ENCODE measurements at places on chromosomes 1 and 21.

DNA sequence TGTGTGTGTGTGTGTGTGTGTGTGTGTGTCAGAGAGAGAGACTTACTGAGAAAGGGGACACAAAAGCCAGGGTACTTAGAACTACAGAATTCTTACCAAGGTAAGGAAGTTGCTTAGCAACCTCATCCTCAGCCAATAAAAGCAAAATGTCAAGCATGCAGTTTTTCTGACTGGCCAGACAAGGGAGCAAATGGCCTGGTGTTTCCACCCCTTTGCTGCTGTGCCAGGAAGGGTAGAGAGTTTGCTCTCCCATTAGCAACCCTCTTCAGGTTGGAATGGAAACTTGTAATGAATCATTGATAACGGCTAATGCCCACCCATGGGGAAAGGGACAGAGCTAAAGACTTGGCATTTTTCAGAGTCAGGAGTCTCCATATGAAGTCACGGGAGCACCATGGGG, 10.6 kb downstream of the RXRG start:
- DNase-seq, result no peak

DNA sequence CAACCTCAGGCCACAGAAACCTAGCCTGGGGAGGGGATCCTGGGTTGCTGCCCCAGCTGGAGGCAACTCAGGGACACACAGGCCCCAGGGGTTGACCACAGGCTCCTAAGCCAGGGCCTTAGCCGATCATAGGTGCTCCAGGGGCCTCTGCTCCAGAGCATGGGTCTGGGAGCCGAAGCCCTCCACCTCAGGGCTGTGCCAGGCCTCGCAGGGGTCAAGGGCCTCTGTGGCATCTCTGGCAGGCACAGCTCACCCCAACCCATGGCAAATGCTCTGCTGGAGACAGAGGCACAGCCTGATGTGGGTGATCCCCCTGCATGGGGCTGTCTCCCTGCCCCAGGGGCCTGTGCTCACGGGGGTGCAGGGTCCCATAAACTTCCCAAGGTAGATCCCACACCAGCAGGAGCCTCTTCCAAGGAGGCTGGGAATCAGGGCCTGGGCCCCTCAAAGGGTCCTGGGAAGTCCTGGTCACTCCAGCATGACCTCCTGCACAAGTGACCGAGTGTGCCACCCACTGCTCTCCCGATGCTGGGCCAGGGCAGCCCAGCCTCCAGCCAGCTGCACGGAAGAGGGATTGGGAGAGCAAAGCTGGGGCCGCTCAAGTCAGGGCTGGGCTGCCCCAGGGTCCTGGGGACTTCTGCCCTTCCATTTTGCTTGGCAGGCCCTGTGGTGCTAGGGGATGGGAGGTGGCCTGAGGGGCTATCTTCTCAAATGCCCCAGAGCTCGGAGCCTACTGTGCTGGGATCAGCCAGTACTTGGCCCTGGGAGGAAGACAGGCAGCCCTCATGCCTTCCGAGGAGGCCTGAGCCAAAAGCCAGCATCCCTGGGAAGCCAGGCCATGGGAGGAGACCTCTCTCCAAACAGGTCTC, 22.2 kb upstream of the PRSS38 start:
- no peak for DNase-seq

DNA sequence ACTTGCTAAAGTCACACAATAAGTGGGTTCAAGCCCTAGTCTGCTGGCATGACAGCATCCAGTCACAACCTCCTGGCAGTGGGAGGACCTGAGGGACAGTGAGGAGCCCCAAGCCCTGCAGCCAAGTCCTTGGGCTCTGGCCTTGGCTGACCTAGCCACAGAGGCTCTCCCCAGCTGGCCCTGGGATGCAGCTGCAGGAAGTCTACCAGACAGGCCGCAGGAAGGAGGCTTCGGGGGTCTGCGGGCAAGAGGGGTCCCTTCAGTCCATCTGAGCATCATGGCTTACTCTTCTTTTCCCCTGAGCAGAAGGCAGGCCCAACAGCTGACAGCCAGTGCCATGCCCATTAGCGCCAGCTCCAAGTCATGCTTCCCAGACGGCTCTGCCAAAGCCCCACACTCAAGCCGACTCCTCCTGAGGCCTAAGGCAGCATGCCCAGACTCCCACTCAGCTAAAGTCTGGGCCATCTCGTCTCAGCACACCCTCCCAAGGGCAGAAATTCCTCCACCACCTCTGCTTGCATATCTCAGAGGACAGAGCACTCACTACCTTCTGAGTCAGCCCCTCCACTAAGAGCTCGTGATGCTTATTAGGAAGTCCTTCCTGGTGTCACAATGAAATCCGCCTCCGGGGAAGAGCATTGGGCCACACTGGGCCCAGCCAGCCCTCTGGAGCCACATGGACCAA, 20.1 kb downstream of the SLC1A7 start:
- DNase-seq, result no peak

GRCh38 chr1:235093013-235093695, 35.5 kb downstream of the TOMM20 start:
- no peak for DNase-seq

DNA sequence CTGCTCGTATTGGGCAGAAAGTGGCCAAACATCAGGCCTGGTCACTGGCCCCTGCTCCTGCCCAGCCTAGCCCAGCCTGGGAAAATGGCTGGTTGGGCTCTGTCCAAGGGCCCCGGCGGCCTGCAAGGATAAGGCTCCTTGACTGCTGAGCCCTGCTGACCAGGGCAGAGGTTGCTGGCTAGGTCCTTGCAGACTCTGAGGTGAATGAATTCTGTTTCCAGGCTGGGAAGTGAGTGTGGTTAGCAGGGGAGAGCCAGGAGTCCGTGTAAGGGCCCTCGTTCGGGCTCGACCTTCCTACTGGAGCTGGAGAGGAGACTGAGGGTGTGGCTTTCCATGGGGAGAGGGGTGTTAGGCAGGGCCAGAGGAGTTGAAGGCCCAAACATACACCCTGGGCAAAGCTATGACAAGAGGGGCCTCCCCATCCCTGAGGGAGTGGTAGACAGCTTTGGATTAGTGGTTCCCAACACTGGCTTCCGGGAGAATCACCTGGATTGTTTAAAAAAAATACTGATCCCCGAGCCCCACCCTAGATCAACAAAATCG, 20.6 kb downstream of the CSF1 start:
- no peak for DNase-seq

DNA sequence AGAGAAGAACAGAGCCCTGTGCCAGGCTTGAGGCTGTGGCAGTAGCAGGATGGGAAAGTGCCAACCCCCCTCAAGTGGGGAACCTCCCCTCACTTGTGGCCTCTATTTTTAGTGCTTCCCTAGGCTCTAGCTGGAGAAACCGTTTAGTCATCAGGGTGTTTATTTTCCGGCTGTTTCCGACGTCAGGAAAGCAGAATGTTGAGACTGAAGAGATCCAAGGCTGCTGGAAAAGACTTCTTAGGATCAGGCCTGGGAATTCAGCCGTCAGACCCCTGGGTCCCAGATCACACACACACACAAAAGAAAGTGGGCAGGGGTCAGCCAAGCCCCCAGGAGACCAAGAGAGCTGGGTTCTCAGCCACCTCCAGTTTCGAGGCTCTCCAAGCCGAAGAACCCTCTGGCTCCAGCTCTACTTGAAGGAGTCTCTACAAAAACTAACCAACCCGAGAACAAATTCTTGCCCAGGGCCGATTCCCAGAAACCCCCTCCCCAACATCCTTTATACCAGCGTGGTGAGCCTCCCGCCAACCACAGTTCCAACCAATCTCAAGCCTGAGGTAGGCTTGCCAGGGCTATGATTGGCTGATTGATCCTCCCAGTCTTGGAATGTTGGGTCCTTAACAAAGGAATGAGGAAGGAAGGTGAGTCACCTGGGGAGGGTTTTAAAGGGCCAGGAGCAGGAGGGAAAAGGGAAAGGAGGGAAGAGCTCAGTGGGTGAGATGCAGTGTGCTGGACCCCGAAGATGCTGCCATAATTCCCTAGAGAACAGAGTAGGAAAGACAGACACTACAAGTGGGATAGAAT, 2.5 kb upstream of the MEF2D start:
- no peak for DNase-seq

DNA sequence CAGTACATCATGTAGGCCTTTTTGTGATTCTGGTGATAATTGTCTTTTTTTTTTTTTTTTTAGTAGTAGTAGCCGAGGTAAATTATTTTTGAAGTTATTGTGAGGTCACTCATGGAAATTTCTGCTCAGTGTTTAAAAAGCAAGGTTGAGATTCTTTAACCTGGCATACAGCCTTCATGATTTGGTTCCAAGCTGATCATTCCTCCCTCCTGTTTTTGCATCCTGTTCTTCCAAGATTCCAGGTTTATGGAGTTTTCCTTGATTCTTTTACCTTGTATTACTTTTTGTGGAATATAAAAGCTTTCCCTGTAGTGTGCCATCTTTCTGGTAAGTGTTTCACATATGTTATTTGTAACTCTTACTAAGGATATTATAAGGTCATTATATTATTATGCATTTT, 9.1 kb downstream of the ZFYVE9 start:
- no peak for DNase-seq

DNA sequence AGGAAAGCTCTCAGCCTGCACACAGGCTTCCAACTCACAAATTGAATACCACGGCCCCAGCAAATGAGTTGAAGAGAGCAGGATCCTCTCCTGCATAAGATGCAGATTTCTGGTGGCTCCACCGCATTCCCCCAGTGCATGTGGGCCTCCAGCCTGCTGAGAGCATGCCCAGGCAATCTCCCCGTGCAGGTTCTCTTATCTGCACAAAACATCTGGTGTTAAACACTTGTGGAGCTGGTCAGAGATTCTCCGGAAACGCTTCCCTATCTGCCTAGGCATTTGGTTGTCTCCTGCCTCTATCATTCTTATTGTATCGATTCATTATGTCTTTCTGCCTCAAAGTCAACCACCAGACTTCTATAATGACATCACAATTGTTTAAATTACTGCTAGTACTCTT, 1349.0 kb upstream of the B3GALT2 start:
- DNase-seq, result no peak

- no peak for DNase-seq
These were observed 41.5 kb downstream of the KRTAP19-8 start for GRCh38 chr21:30996728-30997127.

DNA sequence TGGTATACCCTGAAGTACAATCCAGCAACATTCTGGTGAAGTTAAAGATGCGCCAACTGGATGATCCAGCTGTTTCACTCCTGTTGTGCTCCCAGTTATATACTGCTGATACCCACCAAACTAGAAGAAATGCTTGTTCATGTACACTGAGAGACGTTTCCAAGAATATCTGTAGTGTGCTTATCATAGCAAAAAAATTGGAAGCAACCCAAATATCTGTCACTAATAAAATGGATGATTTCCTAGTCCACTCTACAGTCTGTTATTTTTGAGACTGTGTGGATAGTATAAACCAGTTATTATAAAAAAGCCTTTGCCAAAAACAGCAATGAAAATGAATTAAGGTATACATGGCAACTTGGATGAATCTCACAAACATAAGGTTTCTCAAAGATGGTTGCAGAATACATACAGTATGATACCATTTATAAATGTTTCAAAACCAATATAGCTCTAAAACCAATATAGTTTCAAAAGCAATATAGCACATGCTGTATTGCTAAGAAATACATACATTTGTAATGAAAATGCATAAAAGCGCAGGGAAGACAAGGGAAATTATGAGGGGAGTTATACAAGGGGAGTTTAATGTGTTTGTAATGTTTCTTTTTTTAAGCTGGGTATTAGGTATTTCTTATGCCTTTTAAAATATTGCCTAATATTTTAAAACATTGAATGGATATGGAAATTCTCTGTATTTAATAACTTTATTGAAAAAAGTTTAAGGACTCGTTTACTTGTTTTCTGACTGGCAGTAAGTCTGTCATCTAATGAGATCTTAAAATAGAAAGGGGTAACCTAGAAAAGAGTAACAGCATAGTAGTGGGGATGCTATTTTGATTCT, 36.5 kb downstream of the GPSM2 start:
- no peak for DNase-seq

GRCh38 chr1:165900576-165901380, 73.4 kb downstream of the UCK2 start:
- no peak for DNase-seq

DNA sequence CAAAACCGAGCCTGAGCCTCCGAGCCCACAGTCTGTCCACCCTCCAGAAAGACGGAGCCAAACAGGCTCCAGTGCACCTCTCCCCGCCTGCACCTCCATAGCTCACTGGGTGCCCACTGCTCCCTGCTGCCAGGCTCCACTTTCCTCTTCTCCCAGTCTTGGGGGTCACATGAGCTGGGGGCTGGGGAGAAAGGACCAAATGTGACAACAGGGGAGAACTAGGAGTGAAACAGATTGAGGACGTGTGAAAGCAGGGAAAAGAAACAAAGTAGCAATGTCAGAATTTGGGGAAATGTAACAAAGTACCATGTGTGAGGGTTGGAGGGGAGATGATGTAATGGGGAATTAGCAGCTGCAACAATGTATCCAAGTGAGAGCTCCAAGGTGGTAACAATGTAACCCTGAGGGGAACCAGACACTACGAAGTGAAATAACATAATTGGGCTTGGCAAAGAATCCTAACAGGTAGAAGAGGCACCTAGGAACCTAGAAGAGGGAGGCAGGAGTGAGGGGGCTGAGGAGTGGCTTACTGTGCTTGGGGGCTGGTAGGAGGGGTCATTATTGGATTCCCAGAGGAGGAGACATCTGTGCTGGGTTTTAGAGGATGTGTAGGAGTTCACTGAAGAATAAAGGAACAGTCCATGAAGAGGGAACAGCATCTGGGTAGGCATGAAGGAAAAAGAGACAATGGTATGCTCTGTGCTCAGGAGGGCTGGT, 12.5 kb downstream of the SDC3 start:
- no peak for DNase-seq

DNA sequence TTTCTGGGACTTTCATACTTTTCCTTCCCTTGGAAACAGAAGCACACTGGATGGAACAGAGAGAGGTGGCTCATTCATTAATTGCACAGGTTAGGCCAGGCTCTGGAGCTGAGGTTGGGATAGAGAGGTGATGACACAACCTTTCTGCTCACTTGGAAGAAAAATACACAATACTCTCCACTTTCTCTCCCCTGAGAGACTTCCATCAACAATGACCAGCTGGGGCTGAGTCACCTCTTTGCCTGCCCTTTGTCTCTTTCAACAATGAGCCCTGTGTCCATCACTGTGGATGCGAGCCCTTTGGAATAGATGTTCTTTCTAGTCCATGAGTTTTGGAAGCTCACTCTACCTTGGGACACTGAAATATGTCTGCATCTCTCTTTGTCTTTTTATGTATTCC, 43.1 kb downstream of the ATP2B4 start:
- DNase-seq, result no peak

- no peak for DNase-seq
These were observed 423 bp downstream of the SLAMF8 start for GRCh38 chr1:159827102-159827490.

DNA sequence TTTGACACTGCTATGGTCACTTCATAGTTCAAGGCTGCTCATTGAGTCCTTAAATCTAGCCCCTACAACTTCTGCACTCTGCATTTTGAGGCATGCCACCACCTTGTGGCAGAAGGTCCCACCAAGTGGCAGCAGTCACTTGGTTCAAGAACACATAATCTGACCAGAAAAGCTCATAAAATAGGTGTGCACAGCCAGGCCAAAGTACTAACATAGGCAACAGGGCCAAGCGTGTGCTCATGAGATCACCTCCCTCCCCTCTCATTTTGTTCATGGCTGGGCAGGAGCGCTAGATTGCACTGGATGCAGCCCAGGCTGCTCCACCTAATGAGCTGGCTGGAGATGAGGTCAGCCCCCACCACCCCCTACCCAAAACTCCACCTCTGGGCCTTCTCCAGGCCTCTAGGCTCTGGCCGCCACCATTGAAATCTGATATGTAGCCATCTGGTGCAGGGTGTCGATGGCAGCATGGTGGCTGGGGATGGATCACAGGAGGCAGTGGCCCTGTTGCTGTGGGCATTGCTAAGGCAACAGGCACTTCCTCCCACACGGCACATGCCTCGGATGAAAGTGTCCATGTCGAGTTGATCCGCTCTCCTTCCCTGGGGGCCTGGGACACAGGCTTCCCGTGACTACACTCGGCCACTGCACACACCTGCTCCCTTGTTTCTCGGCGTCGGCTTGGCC, 193.2 kb downstream of the TRABD2B start:
- DNase-seq, result no peak

Data from CD4-positive, alpha-beta T cell treated with Interleukin-6 at 100 ng/mL for 8 hours (primary cell).